NCI-H1105 treated with DMSO at 0.1 percent for 48 hours (cell line): ENCODE measurements at places on chromosomes 5 and 9.

DNA sequence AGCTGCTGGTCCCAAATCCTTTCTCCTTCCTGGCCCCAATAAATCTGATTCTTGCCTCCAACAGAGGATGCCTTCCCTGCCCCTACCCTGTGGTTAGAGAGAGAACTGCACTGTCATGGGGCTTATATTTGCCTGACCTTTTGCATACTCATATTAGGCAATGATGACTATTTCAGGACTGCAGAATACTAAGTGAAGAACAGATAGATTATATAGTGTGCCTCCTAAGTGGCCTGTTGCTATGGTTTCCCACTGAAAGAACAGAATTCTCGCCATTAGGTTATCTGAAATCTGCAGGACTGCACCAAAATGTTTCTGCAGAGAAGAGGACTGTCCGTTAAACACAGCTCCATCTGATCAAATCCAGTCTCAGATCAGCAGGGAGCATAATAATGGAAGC is 87.3 kb upstream of the CCNG1 start:
- no peak for DNase-seq

DNA sequence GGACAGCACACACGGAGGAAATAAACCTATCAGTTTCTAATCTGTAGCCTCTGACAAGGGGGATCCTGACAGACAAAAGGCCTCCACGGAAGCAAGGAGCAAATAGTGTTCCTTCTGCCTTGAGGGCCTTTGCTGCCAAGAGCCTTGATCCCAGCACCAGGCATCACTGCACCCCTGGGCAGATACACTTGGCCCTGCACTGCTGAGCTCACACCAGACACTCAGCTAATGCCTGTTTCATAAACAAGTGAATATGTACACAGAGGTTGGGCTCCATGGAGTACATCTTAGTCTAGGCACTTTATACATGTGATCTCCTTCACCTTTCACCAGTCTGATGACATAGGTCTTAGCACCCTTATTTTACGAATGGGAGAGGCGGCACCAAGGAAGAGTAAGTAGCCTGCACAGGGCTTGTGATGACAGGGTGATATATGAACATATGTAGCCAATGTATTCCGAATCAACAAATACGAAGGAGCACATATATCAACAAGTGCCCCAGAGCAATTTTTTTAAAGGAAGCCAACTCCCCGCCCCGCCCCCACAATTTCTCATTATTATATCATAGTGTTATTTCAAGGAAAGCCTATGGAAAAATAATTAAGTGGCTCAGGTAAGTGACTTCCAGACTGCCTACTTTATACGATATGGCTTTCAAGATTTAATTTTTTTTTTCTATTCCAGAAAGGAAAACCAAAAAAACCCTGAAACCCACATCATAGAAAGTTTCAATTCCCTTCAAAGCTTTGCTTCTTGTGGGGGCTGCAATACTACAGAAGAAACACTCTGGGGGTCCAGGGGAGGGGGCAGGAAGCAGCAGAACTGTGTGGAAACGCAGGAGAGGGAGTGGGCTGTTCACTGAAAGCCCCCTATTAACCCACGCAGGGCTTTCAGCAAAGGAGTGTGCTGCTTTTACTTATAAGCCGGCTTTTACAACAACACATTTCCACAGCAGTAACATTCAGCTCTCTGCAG is 32.0 kb downstream of the CDC14B start:
- DNase-seq, result no peak

- DNase-seq, result no peak
Observed at GRCh38 chr5:3377176-3377575, 218.5 kb upstream of the IRX1 start.

DNA sequence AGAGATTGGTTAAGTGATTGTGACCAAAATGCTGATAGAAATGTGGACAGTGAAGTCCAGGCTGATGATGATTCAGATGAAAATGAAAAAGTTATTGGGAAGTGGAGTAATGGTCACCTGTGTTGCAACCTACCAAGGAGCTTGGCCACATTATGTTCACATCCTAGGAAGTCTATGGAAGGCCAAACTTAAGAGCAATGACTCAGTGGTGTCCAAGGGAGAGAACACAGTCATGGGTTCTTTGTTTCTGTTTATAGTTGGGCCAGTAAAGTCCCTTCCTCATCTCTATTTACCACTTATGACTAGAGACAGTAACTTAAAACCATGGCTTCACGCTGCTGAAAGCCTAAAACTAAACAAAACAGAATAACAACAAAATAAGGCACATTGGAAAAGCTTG is 555.3 kb upstream of the DAB2 start:
- DNase-seq, result no peak
